HuH-7.5 (cell line): ENCODE measurements at places on chromosomes 3 and 15.

DNA sequence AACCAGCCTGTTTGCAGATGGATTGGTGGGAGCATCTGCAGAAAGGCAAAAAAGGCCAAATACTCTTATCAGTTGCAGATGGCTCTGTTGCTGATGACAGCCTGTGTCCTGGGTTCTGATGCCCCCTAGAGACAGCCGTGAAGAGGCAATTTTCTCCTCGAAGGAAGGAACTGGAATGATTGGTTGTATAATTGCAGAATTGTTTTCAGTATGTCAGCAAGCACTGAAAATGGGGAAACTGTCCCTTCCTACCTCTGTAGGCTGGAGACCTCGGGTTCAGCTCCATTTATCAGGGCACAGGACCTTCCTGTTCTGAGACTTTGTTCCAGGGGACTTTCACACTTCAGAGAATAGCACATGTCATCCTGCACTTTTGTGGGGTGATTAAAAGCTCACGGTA is 103.0 kb downstream of the PGPEP1L start:
- DNase-seq = peak; percentile 64

DNA sequence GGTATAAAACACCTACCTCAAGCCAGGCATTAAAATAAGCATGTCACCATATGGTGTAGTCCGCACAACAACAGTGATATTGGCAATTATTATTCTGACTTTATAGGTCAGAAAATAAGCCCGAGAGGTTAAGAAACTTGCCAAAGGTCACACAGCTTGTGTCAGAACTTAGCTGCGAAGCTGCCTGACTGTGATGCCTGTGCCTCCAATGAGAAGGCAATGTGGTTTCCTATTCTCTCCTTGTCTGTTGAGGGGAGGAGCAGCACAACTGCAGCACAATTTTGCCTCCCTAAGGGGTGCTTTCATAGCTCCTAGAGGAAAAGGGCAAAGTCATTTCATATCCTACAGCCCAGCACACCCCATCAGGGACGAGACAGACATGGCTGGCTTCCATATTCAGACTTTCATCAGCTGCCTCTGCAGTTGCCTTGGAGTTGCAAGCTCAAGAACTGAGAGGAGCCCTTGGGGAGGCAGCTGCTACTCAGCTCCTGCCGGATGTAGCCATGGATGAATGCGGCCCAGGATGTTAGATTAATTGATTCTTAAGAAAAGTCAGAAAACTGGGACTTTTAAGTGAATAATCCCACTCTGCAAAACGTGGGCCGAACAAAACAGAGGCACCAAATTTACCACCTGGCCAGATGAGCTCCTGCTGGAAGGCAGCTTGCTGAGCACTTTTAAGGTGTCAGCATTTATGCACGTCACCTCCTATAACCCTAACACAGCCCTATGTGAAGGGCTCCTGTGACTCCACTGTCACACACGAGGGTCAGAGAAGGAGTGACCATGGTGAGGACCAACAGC is 38.5 kb downstream of the MYO5C start:
- DNase-seq = no peak

DNA sequence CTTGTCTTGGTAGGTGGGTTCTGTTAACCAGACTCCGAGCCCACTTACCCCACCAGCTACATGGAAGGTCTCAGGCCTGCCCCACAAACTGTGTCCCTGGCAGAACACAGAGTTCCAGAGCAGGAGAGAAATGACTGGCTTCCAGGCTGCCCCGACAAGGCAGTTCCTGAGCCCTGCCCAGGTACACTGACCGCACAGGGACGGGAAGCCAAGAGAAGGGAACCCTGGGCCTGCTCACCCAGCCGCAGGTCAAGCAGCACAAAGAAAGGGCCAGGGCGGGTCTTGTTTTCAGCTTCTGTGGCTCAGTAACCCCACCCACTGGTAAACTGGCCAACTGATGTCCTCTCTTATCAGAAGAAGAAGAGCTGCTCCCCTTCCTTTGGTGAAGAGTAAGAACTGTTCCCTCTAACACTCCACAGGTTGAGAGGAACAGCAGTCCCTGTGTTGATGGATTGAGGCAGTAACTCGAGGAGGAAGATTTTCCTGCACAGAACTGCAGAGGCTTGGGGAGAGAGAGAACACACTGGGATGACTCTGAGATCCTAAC is 68.4 kb downstream of the CRTC3 start:
- DNase-seq = peak; percentile 60

GRCh38 chr15:47473106-47473725 is 244.1 kb upstream of the SEMA6D start:
- no peak for DNase-seq

GRCh38 chr3:28013864-28014473 is 227.4 kb upstream of the CMC1 start:
- no peak for DNase-seq

DNA sequence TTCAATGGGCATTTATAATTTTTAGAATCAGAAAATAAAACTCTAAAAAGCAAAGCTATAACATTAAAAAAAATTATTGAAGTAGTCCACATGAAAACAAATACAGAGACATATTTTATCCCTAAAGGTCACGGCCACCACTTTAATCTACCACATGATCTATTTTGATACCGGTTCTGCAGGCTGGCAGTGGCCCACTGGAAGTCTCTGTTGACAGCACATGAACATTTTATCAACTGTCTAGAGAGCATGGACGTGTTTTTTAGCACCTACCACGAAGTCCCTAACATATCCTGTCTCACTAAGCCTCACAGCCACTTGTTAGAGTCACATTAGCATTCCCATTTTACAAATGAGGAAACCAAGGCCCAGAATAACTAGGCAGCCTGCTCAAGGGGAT is 1.8 kb upstream of the CPA3 start:
- no peak for DNase-seq

- DNase-seq = no peak
These were observed 337.3 kb upstream of the ARHGEF26 start for GRCh38 chr3:153783741-153784480.

- DNase-seq = no peak
These were observed 984 bp downstream of the PLSCR4 start for GRCh38 chr3:146249921-146250320.

DNA sequence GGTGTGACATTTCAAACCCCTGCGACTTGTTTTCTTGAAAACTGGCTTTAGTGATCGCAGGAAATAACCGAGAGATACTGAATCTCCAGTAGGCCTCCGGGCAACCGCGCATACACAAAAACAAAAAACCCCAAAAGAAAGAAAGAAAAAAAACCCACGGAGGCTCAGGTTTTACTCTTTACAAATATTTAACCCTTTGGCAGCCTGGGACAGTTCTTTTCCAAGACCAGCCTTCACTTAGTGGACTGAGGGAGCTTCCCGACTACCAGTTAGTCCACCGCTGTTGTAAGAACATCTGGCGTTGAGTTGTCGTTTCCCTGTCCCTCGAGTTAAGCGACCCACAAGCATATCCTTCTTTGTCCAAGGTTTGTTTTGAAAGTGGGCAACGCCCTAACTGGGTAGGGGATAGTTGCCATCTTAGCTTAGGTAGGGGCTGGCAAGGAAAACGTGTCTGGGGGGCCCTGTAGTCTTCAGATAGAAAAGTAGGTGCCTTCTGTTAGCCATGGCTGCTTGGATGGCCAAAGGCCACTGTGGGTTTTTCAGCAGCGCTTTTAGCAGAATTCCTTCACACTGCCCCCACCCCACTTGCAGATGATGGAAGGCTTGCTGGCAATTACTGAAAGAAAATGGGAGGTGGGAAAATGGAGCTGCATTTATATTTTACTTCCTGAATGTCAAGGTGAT is 6.9 kb downstream of the ISL2 start:
- DNase-seq = peak; percentile 36

DNA sequence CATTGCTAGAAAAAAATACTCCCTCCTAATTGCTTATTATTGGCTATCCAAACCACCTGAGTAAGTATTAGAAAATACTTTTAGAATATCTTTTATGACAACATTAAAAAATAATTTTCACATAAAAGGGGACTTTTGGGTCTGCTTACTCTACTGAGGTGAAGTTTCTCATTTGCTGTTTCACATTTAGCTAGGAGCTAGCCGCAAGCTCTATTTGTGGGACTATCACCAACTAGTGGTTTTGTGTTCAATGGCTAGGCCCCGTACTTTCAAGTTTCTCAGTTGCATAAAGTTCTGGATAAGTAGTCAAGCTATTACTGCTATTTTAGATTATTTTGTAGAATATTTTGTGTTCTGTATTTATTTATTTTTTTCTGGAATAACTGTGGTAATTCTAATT is 244.2 kb upstream of the SLITRK3 start:
- DNase-seq = no peak

DNA sequence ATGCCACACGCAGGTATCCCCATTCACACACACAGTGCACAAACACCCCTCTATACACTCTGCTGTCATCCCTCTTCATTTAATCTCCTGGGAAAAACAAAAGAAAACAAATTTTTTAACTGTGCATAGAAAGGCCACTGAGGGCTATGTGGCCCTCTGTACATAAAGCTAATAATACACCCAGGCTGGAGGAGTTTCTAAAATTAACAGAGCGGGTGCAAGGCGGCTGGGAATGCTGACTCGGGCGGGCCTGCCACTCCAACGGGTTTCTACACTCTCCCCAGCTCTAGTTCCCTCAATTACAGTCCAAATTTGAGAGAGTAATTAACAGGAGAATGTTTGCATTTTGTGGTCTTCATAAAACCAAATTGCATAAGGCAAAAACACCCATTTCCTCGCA is 23.1 kb downstream of the HCN4 start:
- DNase-seq = no peak

DNA sequence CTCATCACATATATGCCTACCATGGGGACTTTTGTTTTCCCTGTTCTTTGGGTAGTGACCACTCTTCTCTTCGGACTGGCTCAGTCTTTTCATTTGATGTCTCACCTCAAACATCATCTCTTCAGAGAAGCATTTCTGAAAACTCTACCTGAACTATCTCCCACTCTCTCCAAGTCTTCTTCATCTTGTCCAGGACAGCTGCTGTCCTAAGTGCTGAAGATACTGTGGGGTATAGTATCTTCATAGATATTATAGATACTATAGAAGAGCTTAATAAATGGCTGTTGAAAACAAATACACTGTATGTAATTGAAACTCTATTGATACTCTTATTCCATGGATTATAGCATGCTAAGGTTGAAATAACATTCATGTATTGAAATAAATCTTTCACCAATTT is 672.3 kb downstream of the CADM2 start:
- no peak for DNase-seq

GRCh38 chr3:103624271-103624670 is 1189.5 kb downstream of the ZPLD1 start:
- no peak for DNase-seq

DNA sequence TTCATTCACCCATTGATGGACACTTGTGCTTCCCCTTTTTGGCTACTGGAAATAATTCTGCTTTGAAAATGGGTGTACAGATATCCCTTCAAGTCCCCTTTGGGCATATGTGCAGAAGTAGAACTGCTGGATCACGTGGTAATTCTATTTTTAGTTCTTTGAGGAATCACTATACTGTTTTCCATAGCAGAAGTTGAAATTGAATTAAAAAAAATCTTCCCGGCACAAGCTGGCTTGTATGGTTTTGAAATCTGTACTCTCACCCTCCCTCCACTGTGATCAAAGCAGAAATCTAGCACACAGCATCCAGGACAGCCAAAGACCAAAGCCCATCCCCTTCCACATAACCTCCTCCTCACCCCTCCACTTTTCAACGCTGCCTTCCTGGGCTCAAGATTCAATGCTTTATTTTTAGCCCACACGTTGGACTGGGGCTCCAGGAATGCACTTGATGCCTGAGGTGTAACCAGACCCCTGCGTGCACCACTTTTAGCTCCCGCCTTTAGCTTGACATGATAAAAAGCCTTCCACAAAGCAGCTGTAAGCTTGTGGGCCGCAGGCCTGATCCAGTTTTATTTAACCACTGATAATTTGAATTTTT is 29.9 kb downstream of the TMEM40 start:
- DNase-seq = no peak

- no peak for DNase-seq
These were observed 14.3 kb downstream of the ZIC1 start for GRCh38 chr3:147423537-147423797.

GRCh38 chr15:89805241-89806209 is 9.1 kb downstream of the ANPEP start:
- DNase-seq = no peak

GRCh38 chr3:65078748-65079147 is 390.9 kb upstream of the ADAMTS9 start:
- no peak for DNase-seq

GRCh38 chr3:134376786-134377426 is 2.7 kb upstream of the AMOTL2 start:
- no peak for DNase-seq

DNA sequence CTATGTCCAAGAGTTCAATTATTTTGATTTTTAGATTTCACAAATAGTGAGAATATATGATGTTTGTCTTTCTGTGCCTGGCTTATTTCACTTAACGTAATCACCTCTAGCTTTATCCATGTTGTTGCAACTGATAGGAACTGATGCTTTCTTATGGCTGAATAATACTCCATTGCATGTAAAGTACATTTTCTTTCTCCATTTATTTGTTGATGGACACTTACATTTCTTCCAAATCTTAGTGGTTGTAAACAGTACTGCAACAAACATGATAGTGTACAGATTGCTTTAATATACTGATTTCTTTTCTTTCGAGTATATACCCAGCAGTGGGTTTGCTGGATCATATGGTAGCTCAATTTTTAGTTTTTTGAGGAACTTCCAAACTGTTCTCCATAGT is 600.6 kb upstream of the SEMA6D start:
- DNase-seq = no peak

GRCh38 chr15:91578511-91578910 is 275.0 kb upstream of the SLCO3A1 start:
- DNase-seq = no peak

DNA sequence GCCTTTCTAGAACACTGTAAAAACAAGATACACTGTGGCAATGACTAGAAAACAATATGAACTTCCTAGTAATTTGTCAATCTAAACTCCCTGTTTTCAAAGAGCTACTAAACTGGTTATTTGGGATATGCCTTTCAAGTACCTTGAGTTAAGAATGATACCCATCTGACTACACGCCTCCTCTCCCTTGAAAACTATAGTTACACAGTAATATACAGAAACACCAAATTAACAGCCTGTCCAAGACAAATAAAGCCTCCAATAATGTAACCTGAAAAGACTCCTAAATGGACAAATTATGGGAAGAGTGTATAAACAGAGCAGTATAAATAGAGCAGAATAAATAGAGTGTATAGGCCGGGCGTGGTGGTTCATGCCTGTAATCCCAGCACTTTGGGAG is 70.1 kb downstream of the SMARCC1 start:
- no peak for DNase-seq

GRCh38 chr15:71601038-71601834 is 209.1 kb upstream of the NR2E3 start:
- no peak for DNase-seq

GRCh38 chr3:65871305-65872141 is 167.2 kb downstream of the MAGI1 start:
- no peak for DNase-seq

DNA sequence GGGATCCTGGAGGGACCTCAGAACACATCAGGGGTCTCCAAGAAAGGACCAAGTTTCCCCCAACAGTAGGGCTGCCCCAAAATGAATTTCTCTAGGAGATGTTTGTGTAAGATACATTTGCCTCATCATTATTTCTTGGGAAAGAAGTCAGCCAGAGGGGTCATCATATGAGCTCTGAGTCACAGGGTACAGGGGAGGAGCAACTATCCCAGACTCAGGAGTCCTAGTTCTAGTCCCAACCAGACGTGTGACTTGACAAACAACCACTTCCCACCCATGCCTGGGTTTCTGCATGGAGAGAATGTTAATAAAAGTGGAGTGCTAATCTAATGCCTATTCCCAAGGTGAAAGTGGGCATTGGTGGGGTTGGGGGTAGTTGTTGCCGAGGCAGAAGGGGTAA is 144.1 kb downstream of the ALDH1A2 start:
- no peak for DNase-seq
